PC-3 (cell line): ENCODE measurements at places on chromosomes 3 and 15. TPM values are rescaled to one million over a fixed set of nuclear protein-coding genes. Genes with fewer than 3 reads are reported as not detected.
A peak's percentile ranks its signal among the peaks of the same experiment; 100 is the strongest.

DNA sequence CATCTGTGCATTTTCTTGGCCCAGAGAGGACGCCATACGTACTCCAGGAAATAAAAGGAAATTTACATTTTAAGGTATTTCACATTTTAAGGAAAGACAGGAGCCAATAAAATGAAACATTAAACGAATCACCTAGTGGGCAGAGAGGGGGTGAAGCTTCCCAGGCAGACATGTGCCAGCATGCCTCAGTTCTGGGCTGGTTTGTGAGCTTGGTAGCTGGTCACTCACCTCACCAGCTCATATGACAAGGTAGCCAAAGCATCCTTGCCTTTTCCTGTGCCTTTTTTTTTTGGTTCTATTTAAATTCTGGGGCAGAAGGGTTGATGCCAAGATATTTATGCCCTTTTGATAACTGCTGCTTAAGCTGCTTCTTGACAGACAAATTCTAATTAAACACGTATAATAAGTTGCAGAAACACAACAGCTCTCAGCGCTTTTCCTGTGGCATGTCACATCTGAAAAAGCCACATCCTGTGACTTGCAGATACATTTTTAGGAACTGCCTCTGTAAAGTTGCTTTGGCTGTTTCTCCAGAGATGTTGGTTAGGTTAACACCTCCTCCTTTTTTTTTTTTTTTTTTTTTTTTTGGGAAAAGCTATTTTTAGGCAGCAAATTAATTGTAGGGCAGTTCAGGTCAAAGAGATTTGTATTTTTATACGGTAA lies 218.6 kb downstream of the PDCD6IP start:
- peaks cover 12% of the 10 kb centered on the region for H3K4me1 ChIP-seq
- DNase-seq, result no peak
- no peaks in the 10 kb centered on the region for H3K27me3 ChIP-seq

GRCh38 chr3:123119388-123119787 lies 52.6 kb downstream of the PDIA5 start:
- no peak for DNase-seq
- H3K4me1 ChIP-seq, result no peaks in the 10 kb centered on the region
- no peak overlapping the region for H3K4me3 ChIP-seq
- no peak overlapping the region for H3K27ac ChIP-seq

GRCh38 chr3:132161608-132162007 lies 126.8 kb upstream of the CPNE4 start:
- peaks cover 15% of the 10 kb centered on the region for H3K4me1 ChIP-seq
- H3K36me3 ChIP-seq, result no peaks in the 10 kb centered on the region
- DNase-seq, result no peak
- no peak overlapping the region for H3K27ac ChIP-seq
- no peaks in the 10 kb centered on the region for H3K27me3 ChIP-seq

DNA sequence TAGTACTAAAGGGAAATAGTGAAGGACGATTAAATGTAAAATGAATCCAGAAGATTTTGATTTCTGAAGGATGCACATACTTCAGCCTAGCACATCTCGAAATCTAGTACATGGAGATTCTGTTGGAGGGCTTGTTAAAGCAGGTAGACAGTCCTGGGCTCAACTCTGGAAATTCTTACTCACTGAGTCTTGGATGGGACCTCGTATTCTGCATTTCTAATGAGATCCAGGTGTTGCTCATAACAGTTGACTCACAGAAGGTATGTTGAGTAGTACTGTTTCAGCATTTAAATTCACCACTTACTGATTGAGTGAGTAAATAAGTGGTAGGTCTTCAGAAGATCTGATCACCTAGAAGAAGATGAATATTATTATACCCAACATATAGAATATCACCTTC lies 623.4 kb upstream of the SGO1 start:
- DNase-seq, result no peak
- no peaks in the 10 kb centered on the region for H3K4me1 ChIP-seq
- H3K36me3 ChIP-seq, result no peaks in the 10 kb centered on the region
- H3K27ac ChIP-seq, result no peak overlapping the region
- no peaks in the 10 kb centered on the region for H3K27me3 ChIP-seq
- H3K4me3 ChIP-seq, result no peak overlapping the region

GRCh38 chr15:63636518-63637061 lies 39.4 kb downstream of the FBXL22 start:
- DNase-seq, result no peak
- no peak overlapping the region for H3K4me3 ChIP-seq
- no peaks in the 10 kb centered on the region for H3K27me3 ChIP-seq
- H3K4me1 ChIP-seq, result no peaks in the 10 kb centered on the region

- no peak overlapping the region for H3K27ac ChIP-seq
- no peak for DNase-seq
- H3K27me3 ChIP-seq, result no peaks in the 10 kb centered on the region
- no peaks in the 10 kb centered on the region for H3K36me3 ChIP-seq
- peaks cover 12% of the 10 kb centered on the region for H3K4me1 ChIP-seq
Measured at GRCh38 chr3:42511201-42511600, 8.8 kb downstream of the VIPR1 start.

- H3K4me3 ChIP-seq, result no peak overlapping the region
- peaks cover 74% of the 10 kb centered on the region for H3K4me1 ChIP-seq
- DNase-seq, result no peak
- no peaks in the 10 kb centered on the region for H3K36me3 ChIP-seq
- H3K27ac ChIP-seq, result no peak overlapping the region
Measured at GRCh38 chr3:112643621-112644240, 2.8 kb upstream of the CCDC80 start.

- H3K36me3 ChIP-seq, result no peaks in the 10 kb centered on the region
- H3K4me1 ChIP-seq, result no peaks in the 10 kb centered on the region
- no peak overlapping the region for H3K27ac ChIP-seq
- H3K4me3 ChIP-seq, result no peak overlapping the region
- peak; percentile 75 for DNase-seq
Measured at GRCh38 chr3:189041482-189042090, 130.2 kb upstream of the TPRG1 start.

GRCh38 chr3:171457607-171458061 lies 2.6 kb downstream of the TNIK start:
- H3K4me3 ChIP-seq, result no peak overlapping the region
- no peak overlapping the region for H3K27ac ChIP-seq
- peaks cover 30% of the 10 kb centered on the region for H3K4me1 ChIP-seq
- H3K27me3 ChIP-seq, result no peaks in the 10 kb centered on the region
- H3K36me3 ChIP-seq, result no peaks in the 10 kb centered on the region

- peaks cover 29% of the 10 kb centered on the region for H3K4me1 ChIP-seq
- H3K27ac ChIP-seq, result peak overlapping the region; percentile 89
- H3K36me3 ChIP-seq, result no peaks in the 10 kb centered on the region
- DNase-seq, result no peak
Measured at GRCh38 chr3:170727754-170728153, 141.9 kb upstream of the SLC7A14 start.

DNA sequence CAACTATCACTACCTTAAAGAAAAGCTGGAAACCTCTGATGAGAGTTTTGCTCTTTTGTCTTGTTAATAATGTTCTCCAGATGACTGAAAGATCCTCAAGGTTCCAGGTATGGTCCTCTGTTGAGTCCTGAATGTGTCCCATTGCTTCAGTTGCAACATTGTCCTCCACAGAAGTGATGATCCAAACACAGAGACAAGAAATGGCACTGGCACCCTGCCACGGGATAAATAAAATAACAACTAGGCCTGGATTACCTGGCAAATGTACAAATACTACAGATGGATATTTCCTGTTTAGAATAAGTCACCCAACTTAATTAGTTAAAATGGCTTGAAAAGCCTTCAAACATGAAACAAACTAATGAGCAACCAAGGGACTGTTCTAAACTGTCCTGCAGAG lies 58.3 kb downstream of the EIF3J start:
- H3K36me3 ChIP-seq, result peaks cover 37% of the 10 kb centered on the region
- H3K27ac ChIP-seq, result no peak overlapping the region
- no peak overlapping the region for H3K4me3 ChIP-seq
- no peaks in the 10 kb centered on the region for H3K27me3 ChIP-seq
- peaks cover 8% of the 10 kb centered on the region for H3K4me1 ChIP-seq
- DNase-seq, result no peak

DNA sequence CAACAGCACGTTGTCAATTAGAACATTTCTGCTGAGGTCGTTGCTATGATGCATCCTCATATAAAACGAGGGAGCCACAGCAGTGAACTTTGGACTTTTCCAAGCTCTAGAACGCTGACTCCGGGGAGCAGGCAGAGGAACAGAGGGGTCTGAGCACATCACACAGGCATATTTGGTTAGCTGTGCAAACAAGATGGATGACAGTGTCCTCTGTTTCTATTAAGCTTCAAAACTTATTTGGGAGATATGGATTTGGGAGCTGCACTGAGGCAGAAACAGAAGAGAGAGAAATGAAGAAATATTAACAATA lies 278.0 kb upstream of the TBL1XR1 start:
- DNase-seq, result no peak
- no peaks in the 10 kb centered on the region for H3K27me3 ChIP-seq
- H3K4me3 ChIP-seq, result no peak overlapping the region
- H3K4me1 ChIP-seq, result peaks cover 17% of the 10 kb centered on the region

- peaks cover 12% of the 10 kb centered on the region for H3K4me1 ChIP-seq
- H3K4me3 ChIP-seq, result no peak overlapping the region
- H3K27me3 ChIP-seq, result no peaks in the 10 kb centered on the region
- no peaks in the 10 kb centered on the region for H3K36me3 ChIP-seq
- H3K27ac ChIP-seq, result no peak overlapping the region
Measured at GRCh38 chr3:66606868-66607267, 106.0 kb upstream of the LRIG1 start.

GRCh38 chr3:138042043-138042442 lies 32.1 kb downstream of the CLDN18 start:
- no peaks in the 10 kb centered on the region for H3K36me3 ChIP-seq
- peaks cover 17% of the 10 kb centered on the region for H3K4me1 ChIP-seq
- H3K27me3 ChIP-seq, result no peaks in the 10 kb centered on the region
- H3K4me3 ChIP-seq, result no peak overlapping the region
- DNase-seq, result peak; percentile 35

The DGKG gene
- total RNA-seq, result 2.5 and 2.7 TPM in 2 replicates

The PFKFB4 gene
- 33.5 and 35.2 TPM in 2 replicates for total RNA-seq

The CFAP92 gene
- total RNA-seq, result 0.33 TPM in 1 of 2 replicates, not detected in the other

The CLDN16 gene
- not detected in 2 replicates for total RNA-seq

The GPR15 gene
- total RNA-seq, result not detected in 2 replicates

The MB21D2 gene
- total RNA-seq, result 22.5 and 26.0 TPM in 2 replicates

The NTRK3 gene
- not detected in 2 replicates for total RNA-seq

The SCAANT1 gene
- total RNA-seq, result not detected in 2 replicates

The PLCL2 gene
- total RNA-seq, result 9.8 and 10.5 TPM in 2 replicates

The MKRN2OS gene
- 6.6 and 7.9 TPM in 2 replicates for total RNA-seq
